Aorta (tissue), 5 donors: ENCODE measurements at places on chromosomes 2 and 18. TPM values are rescaled to one million over a fixed set of nuclear protein-coding genes. Genes with fewer than 3 reads are reported as not detected.

Gene WNT10A
- not detected for total RNA-seq

Gene GPR39
- 0.42 TPM for total RNA-seq

Gene GKN2
- total RNA-seq: not detected

GRCh38 chr2:1685957-1686783 lies 58.1 kb downstream of the PXDN start:
- H3K4me1 ChIP-seq: no peaks in the 10 kb centered on the region
- DNase-seq: no peak
- H3K27ac ChIP-seq: peak overlapping the region; percentile 29
- H3K27me3 ChIP-seq: no peaks in the 10 kb centered on the region

Gene CCDC74B
- 2.6 TPM for total RNA-seq

DNA sequence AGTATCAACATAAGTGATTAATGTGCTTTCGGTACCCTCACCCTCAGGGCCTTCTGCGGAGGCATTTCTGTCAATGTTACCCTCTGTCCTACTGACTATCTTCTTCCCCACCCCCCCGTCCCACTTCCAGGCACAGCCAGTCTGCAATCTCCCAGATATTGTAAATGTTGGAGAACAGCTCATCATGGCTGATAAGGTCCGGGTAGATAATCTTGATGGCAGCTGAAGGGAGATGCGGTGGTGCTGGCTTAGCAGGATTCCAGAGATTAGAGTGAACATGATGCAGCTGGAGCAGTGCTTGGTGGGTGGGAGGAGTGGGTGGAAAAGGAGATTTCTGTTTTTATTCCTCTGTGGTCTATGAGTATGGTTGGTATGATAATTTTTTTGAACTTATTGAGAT lies 15.5 kb downstream of the GTF2A1L start:
- DNase-seq: no peak
- H3K27ac ChIP-seq: no peak overlapping the region
- H3K36me3 ChIP-seq: no peaks in the 10 kb centered on the region
